ENCODE measurements at places on chromosomes 5 and 9. TPM values are rescaled to one million over a fixed set of nuclear protein-coding genes. Genes with fewer than 3 reads are reported as not detected.

The GDNF gene
- 0.10 TPM for total RNA-seq

The NEUROG1 gene
- not detected for total RNA-seq

The LECT2 gene
- not detected for total RNA-seq

The FGD3 gene
- total RNA-seq: not detected

The CD14 gene
- total RNA-seq: not detected

The PALM2AKAP2 gene
- 3.9 TPM for total RNA-seq
